ENCODE measurements at places on chromosomes 6 and 20.

DNA sequence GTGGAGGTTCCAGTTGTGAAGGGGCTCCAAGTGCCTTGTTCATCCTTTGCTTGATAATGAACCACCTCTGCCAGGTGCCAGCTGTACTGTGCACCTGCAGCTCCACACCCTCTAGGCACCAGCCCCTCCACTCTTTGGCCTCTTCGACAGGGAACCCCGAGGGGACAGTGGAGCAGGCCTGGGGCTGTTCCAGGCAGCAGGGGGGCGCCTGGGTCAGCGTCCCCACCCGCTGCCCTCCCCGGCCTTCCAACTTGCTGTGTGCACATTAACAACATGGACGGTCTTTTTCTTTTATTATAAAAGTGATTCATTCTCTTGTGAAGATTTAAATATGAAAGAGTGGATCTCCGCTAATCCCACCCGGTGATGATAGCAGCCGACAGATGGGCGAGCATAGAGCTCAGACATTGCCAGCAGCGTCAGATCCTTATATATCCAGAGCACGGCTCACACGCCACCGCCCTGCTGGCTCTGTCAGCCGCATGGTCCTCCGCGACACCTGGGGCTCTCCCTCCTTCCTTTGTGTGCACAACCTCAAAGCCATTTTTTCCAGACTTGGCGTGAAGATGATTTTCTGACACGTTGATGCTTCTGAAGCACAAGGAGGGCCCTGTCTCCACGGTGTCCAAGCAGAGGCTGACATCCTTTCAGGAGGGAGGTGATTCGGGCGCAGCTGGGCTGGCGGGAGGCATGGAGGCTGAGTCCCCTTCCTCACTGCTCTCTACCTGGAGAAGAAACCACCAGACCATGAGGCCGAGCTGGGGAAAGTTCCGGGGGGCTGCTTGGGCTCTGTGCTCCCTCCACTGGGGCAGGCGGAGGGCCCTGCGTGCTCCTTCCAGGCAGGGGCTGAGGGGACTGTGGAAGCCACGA lies 22.2 kb upstream of the MRGBP start:
- no peak for DNase-seq

DNA sequence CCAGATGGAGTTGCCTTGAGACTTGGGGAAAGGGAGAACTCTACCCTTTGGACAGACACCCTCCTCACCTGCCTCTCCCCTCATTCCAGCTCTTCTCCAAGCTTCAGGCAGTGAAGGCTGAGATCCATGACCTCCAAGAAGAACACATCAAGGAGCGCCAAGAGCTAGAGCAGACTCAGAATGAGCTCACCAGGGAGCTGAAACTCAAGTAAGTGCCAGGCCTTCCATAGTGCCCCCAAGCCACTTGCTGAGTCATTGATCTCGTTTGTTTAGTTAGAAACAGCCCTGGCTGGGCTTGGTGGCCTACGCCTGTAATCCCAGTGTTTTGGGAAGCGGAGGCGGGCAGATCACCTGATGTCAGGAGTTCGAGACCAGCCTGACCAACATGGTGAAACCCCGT lies 39.2 kb downstream of the KIF3B start:
- no peak for DNase-seq

- no peak for DNase-seq
Observed at GRCh38 chr6:25524542-25524941, 127.5 kb upstream of the SCGN start.

- no peak for DNase-seq
Observed at GRCh38 chr6:145141572-145141971, 593.7 kb downstream of the EPM2A start.

- no peak for DNase-seq
Observed at GRCh38 chr6:123062670-123063069, 66.6 kb downstream of the CLVS2 start.

DNA sequence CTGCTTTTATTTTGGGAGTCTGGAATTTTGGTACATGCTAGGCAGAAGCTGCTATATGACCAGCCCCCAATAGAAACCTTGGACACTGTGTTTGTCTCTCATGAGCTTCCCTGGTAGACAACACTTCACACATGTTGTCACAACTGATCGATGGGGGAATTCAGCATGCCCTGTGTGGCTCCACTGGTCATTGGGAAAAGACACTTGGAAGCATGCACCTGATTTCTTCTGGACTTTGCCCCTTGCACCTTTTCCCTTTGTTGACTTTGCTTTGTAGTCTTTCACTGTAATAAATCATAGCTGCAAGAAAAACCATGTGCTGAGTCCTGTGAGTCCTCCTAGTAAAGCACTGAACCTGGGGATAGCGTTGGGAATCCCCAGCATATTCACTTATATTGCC lies 7.9 kb upstream of the WFDC10A start:
- DNase-seq = no peak

DNA sequence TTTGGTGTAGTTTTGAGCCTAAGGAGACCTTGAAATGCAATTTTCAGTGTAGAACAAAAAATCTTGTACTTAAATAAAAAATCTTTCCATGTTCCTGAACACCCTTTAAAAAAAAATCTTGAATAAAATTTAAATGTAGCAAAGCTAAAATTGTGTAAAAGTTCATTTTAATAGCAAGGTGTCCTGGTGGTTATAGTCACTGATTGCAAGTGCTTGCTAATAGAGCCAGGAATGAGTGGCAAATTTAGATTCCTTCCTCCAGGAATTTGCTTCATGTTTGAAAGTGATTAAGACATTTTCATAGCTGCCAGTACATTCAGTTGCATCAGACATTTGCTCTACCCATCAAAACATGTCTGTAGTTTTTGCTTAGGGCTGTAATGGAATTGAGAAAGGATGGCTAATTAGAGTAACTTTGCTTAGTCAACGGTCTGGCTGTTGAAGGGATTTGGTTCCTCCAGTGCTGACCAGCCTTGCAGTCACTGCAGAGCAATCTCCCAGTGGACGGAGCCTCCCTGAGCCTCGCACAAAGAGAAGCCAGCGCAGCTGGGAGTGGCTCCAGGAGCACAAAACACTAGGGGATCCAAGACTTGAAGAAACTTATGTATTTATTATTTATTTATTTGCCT lies 36.5 kb downstream of the AKAP12 start:
- DNase-seq = no peak

GRCh38 chr6:11865680-11866300 lies 87.2 kb upstream of the ADTRP start:
- DNase-seq = no peak

GRCh38 chr6:117432273-117432672 lies 6.5 kb upstream of the ROS1 start:
- no peak for DNase-seq

GRCh38 chr20:55580475-55580874 lies 424.8 kb downstream of the CBLN4 start:
- no peak for DNase-seq

GRCh38 chr20:4413314-4414049 lies 308.2 kb upstream of the PRND start:
- DNase-seq = no peak

DNA sequence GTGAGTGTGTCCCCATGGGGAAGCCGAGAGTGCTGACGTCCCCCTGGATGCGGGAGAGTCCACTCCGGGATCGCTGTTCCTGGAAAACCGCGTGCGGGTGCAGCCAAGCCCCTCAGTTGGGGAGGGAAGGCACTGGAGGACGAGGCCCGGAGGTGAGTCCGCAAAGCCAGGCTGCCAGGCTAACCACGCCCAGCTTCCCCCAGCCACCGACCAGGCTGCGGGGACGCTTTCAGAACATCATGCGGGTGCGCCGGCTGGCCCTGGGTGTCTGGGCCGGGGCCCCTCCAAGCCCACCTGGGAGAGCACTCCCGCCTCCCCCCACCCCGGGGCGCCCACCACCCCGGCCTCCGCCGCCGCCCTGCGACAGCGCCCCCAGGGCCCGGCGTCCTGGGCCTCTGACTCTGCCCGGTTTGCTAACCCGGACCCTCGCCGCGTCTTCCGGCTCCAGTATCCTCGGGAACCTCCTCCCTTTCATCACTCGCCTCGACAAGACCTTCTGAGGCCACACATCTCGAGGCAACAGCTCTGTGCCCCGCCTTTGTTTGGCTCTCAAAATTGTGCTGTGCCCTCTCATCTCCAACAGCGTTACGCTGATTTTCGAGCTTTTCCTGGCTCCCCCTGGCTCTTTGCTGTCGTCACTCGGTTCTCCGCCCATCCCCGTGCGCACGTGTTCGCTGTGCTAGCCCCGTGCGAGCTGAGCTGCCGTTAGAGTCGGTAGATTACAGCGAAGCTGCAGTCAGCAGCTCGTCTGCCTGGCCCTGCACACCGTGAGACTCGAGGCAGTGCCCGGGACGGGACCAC lies 47.1 kb upstream of the ENTPD6 start:
- DNase-seq = peak; percentile 42

- no peak for DNase-seq
Observed at GRCh38 chr20:59958626-59959025, 403 bp downstream of the CDH26 start.

- DNase-seq = no peak
Observed at GRCh38 chr6:24233813-24234442, 107.9 kb downstream of the NRSN1 start.

GRCh38 chr20:23003077-23003635 lies 32.0 kb upstream of the SSTR4 start:
- DNase-seq = no peak
